ENCODE measurements at places on chromosomes 3 and 15.
A peak's percentile ranks its signal among the peaks of the same experiment; 100 is the strongest.

DNA sequence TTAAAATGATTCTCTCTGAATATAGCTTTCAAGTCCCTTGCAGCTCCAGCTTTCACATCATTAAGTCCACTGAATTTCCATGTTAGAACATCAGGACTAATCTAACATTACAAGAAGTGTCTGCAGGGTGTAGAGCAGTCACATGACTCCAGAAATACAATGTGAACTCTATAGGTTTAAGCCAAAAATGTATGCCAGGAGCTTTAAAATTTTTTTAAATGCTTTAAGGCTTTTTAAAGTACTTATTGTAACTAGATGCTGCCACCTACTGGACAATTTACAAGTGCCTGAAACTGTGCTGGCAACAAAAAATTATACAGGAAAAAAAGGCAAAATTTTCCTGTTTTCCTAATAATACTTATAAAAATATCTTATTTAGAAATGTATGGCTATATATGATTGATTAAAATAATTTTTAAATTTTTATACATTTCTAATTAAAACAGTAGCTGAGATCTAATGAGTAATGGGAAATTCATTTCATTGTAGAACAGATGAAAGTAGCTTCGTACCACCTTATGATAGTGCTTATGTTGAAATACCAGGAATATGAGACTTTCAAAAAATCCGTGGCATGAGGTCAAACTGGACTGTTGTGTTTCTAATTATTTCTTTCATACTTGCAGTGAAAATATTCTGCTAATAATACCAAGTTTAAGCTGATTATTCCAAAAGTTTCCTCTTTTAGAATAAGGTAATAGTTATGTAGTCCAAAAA lies 25.7 kb downstream of the FSIP1 start:
- DNase-seq = peak; percentile 25

DNA sequence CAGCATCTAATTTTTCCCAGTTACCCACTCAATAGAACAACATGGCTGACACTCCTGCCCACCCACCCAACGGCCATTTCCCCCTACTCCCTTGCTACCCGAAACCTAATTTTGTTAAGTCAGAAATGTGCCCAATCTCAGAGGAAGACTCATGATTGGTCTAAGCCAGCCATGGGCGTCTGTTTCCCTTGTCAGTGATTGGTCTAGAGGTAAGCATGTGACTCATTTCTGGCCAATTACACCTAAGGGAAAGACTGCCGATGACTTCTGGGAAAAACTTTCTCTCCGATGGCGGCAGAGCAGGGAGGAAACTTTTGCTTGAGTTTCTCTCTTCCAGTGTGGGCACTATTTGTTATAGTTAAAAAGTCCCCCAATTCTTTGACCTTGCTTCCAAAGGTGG lies 72.9 kb downstream of the RPLP1 start:
- DNase-seq = no peak

GRCh38 chr3:48034000-48034516 lies 17.8 kb upstream of the MAP4 start:
- peak; percentile 66 for DNase-seq

DNA sequence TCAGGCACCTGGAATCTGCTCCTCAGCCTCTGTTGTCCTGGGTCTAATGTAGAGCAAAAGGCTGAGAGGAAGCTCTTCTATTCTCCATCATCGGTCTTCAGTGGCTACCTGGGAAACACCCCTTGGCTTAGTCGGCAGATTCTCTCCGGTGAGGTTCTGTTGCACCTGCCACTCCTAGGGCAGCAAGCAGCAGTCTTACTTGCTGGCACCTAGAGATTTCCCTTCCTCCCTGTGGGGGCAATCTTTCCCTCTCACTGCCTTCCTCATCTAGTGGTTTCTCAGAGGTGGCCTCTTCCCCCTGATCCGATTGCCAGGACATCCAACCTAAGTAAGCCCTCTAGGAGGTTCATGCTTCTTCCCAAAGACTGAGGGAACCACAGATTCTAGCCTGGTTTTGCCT lies 60.8 kb downstream of the PLS1 start:
- DNase-seq = no peak

DNA sequence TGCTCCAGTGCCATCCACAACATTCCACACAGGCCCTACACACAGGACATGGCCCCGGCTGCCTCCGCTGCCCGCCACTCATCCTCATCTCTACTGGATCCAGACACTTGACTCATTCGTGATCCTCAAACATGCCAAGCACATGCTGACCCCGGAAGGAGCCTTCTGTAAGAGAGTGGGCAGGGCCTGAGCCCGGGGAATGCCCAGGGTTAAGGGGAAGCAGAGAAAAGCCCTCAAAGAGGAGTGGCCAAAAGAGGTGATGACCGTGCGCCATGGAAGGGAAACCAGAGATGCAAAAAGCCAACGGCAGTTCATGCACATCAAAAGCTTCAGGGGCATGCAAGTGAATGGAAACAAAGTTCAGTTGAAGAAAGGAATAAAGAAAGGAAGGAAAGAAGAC lies 46.1 kb downstream of the RFTN1 start:
- no peak for DNase-seq

DNA sequence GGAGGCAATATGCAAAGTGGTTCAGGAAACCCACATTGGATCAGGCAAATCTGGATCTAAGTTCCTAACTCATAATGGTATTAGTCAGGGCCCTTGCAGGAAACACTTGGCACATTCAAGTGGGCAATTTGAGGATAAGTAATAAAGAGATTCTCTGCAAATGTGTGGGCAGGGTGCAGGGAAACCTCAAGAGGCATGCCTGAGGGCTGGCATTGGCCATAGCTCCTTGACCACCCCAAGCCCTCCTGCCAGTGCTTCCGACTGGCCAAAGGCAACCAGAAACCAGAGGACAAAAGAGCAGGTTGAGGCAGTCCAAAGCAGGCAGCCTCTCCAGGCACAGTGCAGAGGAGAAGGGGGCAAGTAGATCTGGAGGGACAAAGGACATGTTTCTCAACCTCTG lies 130.8 kb upstream of the SNTN start:
- DNase-seq = no peak

GRCh38 chr15:56812961-56813360 lies 79.7 kb upstream of the ZNF280D start:
- no peak for DNase-seq

GRCh38 chr15:27091270-27091940 lies 120.4 kb downstream of the GABRG3 start:
- DNase-seq = no peak

- peak; percentile 70 for DNase-seq
These were observed 712 bp upstream of the MME start for GRCh38 chr3:155079468-155079745.

DNA sequence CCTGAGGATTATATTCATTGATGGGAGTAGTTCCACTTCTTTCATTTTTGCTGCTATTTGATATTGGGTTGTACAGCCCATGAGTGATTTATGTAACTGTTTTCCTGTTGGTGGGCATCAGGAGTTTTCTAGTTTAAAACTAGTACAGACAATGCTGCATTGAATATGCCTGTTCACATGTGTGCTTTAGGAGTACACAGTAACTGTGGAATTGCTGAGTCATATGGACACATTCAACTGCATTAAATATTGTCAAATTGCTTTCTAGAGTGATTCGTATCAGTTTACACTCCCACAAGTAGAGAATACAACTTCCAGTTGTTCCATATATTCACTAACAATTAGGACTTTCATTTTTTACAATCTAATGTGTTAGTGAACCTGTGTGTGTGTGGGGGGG lies 59.8 kb upstream of the THSD4 start:
- no peak for DNase-seq

DNA sequence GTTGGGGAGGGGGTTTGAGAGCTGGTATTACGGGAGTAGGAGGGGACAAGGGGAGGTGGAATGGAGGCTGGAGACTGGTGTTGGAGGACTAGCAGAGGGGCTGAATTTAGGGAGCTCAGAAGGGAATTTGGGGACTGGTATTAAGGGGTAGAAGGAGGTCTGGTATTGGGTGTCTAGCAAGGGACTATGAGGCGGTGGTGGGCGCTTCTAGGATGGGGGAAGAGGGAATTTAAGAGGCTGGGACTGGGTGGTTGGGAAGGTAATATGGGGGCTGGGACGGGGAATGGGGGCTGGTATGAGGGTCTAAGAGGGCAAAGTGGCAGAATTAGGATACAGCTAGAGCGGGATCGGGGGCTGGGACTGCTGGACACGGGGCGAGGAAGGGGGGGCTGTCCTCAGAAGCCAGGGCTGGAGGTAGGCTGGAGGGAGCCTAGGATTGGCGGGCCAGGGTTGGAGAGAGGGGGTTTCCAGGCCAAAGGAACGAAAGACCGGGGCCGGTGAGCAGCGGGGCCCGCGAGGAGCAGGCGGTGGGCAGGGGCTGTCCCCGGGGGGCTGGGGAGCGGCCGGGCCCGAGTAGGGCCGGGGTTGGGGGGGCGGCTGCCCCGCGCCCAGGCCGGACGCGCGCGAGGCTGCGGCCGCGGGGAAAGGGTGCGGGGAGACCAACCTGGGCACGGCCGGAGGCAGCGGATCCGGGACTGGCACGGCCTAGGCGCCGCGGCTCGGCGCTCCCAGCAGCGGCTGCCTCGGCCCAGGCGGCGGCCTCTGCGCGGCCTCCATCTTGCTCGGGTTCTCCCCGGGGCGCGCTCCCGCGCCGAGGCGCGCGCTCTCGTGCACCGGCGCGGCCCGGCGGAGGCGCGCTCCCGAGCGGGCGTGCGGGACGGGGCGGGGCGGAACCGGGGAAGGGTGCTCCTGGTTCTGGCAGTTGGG lies at the start of gene LHFPL4:
TSS of gene LHFPL4 (minus strand) at position 802 of the 927 bp plus-strand sequence. CDS start 1,143 bp downstream, outside the sequence.
- no peak for DNase-seq

DNA sequence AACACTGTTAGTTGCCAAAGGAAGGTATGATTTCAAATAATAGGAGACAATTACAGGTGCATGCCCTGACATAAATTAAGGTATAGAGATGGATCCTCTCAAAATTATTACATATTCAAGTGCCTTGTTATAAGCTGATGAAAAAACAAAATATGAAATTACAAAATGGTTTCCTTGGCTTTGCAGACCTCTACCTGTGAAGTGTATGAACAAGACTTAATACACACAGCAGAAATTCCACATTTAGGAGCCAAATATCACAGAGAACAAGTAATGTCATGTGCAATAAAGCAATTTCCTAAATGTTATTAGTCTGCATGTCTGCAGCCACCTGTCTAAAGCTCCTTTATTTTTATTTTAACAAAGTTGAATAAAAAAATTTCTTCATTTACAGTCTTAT lies 151.5 kb downstream of the ALCAM start:
- no peak for DNase-seq

DNA sequence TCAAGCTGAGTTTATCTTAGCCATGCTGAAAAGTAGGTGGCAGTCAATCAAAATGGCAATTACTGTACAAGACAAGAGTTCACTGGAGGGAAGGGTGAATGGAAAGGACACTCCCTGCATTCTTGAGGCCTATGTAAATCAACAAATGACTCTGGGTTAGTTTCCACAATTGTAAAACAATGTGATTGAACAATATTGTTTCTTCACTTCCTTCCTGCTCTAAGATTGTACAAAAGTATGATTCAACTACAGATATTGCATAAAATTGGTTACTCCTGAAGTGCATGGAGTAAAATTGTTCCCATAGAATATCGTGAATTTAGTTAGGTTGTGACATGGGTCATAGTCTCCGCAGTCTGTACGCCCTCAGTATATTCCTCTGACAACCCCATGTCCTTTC lies 277.6 kb downstream of the LPP start:
- peak; percentile 44 for DNase-seq

DNA sequence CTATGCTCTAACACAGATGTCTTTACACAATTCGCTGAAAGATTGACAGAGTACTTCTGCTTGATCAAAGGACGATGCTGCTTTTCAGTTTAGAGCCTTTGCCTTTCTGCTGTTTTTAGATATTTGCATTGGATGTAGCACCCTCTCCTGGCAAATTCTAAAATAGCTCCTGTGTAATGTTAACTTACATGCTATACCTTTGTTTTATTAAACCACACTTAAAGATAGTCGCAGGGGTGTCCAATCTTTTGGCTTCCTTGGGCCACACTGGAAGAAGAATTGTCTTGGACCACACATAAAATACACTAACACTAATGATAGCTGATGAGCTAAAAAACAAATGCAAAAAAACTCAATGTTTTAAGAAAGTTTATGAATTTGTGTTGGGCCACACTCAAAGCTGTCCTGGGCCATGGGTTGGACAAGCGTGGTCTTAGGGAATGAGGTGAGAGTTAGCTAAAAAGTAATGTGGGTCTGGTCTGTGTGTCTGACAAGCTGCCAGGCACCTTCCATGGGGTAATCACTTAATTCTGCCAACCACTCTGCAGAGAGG lies 62.9 kb downstream of the ATG7 start:
- peak; percentile 79 for DNase-seq

- no peak for DNase-seq
These were observed 244.4 kb upstream of the TRIM42 start for GRCh38 chr3:140433431-140433830.

DNA sequence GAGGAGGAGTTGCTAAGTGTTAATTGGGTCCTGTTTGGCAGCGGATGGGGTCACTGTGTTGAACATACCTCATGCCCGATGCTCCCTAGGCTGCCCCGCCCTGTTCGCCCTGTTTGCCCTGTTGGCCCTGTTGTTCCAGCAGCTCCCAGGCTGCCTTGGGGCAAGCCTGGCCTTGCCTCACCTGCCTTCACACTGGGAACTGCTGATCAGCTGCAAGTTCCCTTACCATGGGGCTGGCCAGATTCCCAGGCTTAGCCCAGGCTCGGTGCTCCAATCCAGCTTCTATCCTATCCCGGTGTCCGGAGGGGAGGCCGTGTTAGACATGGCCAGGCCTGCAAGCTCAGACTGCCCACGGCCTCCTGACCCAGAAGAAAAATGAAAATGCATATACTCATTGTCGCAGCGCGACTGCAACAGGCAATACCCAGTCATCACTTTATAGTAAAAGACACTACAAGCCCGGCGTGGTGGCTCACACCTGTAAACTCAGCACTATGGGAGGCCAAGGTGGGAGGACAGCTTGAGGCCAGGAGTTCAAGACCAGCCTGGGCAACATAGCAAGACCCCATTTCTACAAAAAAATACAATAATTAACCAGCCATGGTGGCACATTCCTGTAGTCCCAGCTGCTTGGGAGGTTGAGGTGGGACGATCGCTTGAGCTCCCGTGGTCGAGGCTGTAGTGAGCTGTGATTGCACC lies 42.9 kb upstream of the ZNF710 start:
- no peak for DNase-seq

- no peak for DNase-seq
These were observed 735.0 kb downstream of the PDCD6IP start for GRCh38 chr3:34533451-34533850.

DNA sequence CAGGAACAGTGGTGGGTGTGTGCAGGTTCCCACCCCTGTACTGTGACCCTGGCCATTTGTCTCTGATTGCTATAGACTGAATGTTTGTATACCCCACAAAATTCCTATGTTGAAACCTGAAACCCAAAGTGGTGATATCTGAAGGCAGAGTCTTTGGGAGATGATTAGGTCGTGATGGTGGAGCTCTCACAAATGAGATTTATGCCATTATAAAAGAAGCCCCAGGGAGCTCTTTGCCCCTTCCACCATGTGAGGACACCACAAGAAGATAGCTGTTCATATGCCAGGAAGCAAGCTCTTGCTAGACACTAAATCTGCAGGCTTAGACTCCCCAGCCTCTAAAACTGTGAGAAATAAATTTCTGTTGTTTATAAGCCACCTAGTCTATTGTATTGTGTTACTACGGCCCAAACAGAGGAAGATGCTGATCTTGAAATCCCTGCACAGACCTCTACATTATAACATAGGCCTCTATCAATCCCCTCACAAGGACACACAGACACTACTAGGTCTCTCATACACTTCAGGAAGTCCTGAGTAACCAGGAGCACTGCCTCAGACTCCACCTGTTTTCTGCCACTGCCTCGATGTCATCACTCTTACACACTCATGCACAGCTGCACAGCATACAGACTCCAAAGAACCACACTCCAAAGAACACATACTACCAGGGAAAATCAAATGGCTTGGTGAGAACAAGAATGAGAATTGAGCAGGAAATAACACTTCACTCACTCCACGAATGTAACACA lies 14.7 kb downstream of the IGSF11 start:
- DNase-seq = no peak

Measured in GM03348 (cell line).